A549 (cell line): ENCODE measurements at places on chromosomes 1 and 21. TPM values are rescaled to one million over a fixed set of nuclear protein-coding genes. Genes with fewer than 3 reads are reported as not detected.

DNA sequence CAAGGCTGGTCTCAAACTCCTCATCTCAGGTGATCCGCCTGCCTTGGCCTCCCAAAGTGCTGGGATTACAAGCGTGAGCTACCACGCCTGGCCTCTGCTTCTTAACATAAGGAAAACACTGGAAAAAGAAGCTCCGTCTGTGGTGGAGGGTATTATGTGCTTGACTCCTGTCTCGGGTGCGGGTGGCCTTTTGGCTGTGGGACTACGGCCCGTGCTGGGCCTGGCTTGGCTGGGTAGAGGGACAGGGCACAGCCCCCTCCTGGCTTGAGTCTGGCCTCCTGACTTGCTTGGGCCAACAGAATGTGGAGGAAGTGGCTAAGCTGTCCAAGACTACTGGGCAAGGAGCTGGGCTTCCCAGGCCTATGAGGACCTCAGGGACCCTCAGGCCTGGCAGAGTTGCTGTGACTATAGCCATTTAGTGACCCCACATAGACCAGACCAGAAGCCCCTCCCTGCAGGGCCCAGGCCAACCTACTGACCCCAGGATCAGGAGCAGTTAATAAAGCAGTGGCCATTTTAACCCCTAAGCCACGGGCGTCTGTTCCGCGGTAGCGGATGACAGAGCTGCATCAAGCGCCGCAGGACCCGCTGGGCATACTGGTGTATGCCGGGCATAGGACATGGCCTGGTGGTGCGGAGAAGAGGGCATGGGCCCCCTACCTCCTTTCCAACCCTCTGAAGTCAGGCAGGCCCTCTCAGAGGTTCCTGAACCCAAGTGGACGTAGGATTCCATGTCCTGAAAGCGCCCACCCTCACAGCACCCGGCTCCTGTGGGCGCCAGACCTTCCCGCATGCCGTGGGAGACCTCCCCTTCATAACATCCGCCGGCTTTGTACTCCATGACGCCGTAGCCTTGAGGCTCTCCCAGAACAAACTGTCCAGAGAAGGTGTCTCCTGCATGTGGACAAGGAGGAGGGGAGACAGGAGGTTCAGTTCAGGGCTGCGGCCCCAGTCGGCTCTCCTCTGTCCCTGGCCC is 4.4 kb downstream of the MORN1 start:
- no peak for DNase-seq

DNA sequence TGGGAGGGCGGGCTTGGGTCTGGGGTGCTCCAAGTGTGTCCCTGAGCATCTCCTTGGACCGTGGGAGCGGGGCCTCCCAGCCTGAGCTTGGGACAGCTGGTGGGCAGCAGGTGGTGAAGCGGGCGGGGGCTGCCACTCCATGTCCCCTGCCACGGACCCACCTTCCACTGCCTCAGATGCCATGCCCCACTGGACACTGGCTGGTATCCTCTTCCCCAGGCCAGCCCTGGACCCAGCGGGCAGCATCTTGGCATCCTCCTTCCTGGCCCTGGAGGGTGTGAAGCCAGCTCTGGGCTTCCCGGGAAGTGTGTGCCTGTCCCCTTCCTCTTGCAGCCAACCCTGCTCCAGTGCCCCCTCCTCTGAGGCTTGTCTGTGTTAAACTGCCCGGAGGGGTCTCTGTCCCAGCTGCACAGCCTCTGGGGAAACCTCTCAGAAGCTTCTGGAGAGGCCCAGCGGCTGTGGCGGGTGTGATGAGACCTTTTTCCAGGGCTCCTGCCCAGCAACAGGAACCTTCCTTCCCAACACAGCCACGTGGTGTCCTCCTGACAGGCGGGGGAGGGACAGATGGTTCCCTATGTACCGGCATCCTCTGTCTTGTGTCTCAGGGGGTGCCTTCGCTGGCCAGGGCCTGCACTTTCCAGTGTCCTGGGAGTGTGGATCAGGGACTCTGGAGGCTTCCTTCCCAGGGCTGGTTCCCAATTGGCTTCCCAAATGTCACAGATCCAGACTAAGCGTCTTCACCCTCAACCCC is 81.6 kb upstream of the DISP3 start:
- DNase-seq = no peak

- DNase-seq = no peak
Observed at GRCh38 chr1:68791800-68792199, 294.9 kb upstream of the DEPDC1 start.

- DNase-seq = no peak
Observed at GRCh38 chr1:36092798-36093185, 4.1 kb downstream of the ADPRS start.

GRCh38 chr1:184254849-184255248 is 132.0 kb upstream of the C1orf21 start:
- DNase-seq = no peak

- no peak for DNase-seq
Observed at GRCh38 chr1:213993929-213994328, 6.2 kb downstream of the PROX1 start.

DNA sequence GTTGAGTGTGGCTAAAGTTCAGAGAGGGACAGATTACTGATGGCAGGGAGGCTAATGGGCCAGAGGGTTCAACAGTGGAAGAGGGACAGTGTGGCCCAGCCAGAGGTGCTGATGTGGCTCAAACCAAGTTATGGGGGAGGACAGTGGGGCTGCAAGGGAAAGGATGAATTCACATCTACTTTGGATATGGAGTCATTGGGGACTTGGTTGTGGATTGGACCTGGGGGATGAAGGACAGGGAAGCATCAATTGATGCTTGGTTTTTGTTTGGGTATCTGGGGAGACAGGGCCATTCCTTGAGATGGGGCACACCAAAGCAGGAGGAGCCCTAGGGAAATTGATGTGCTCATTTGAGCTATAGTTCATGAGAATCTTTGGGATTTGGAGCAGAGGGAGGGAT is 23.3 kb downstream of the FOXO6 start:
- no peak for DNase-seq

DNA sequence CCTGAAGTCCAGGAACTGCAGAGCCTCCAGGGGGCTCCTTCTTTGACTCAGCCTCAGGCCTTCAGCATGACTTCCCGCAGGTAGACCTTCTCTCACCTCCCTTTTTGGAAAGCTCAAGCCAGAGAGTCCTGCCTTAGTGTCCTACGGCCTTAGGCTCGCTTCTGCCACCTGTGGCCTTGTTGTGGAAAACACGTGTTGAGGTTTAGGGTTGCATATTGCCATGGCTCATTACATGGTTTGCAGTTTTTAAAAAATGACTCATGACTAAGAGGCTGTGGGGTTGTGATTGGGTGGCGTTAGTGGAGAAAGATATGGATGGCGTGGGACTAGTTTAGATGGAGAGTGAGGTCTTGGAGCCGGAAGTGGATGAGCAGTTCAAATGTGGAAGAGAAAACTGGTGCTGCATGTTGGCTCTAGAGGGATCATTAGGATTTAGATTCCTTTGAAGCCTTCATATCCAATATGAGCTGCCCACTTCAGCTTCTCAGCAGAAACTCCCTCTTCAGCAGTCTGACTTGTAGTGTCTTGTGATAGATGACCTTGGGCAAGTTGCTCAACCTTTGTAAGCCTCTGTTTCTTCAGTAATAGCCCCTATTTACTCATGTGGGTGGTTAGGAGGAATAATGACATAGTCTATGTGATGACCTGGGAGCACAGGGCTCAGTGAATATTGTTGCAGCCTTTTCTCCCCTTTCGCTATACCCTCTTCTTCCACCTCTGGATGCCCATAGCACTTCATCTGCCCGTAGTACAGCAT is 6.5 kb upstream of the FGGY start:
- DNase-seq = peak; percentile 68

DNA sequence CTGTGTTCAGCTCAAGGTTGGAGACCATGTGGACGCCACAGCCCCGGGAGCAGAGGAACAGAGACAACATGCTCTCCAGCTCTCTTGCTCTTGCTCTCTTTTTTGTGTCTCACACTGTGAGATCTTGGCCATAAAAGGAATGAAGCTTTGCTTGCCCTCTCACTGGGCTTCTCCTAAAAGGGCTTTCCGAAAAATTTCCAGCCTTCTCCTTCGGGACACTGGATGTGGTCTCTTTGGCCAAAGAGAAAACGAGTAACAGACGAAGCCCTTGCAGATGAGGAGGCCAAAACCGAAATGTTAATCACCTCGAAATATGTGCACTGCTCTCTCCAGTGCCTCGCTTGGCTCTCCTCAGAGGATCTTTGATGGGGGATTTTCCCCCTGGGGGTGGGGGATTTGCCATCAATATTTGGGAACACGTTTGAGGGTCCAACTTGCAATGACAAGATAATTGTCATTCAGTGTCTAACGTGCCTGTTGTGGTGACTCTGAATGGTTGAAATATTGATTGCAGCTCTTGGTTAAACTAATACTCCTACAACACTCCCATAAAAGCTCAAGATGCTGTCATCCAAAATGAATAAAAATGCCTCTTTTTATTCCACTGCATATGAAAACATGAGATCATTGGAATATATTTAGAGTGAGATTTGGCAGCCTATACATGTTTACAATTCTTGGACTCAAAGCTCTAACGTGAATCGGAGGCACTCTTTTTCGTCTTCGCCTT is 68.6 kb upstream of the ANGPTL1 start:
- DNase-seq = no peak

Gene FALEC
- 0.28 to 0.80 TPM (median 0.74 TPM) in 3 replicates for polyA plus RNA-seq

Gene FAM72B
- polyA plus RNA-seq = 12.5 to 13.3 TPM (median 12.5 TPM) in 3 replicates

Gene IFI44L
- polyA plus RNA-seq = 0.04 to 0.11 TPM (median 0.05 TPM) in 3 replicates

Gene CALML6
- polyA plus RNA-seq = 0.35 to 0.55 TPM (median 0.49 TPM) in 3 replicates

Gene LINGO4
- polyA plus RNA-seq = not detected in 3 replicates

Gene BLACAT1
- 0.04 TPM in 1 of 3 replicates, not detected in the others for polyA plus RNA-seq
